Transverse colon (tissue), 4 donors: ENCODE measurements at places on chromosomes 4 and X. TPM values are rescaled to one million over a fixed set of nuclear protein-coding genes. Genes with fewer than 3 reads are reported as not detected.

CT45A9 gene
- total RNA-seq: not detected

ZNF595 gene
- 23.3 TPM for total RNA-seq

TMSB15A gene
- not detected for total RNA-seq

TRIM60 gene
- total RNA-seq: not detected

SLC34A2 gene
- not detected for total RNA-seq

PUDP gene
- 31.9 TPM for total RNA-seq

PKD2 gene
- 48.0 TPM for total RNA-seq

GABRQ gene
- not detected for total RNA-seq

RIPPLY1 gene
- total RNA-seq: not detected

PNPLA4 gene
- total RNA-seq: 14.1 TPM

RAB33A gene
- 0.79 TPM for total RNA-seq

BRS3 gene
- not detected for total RNA-seq

FAAH2 gene
- total RNA-seq: 14.5 TPM

UGT8 gene
- 60.5 TPM for total RNA-seq

HTT gene
- 40.0 TPM for total RNA-seq

MAGEC3 gene
- total RNA-seq: not detected

STOX2 gene
- 9.2 TPM for total RNA-seq

GSX2 gene
- not detected for total RNA-seq

CFAP97 gene
- total RNA-seq: 4.6 TPM

RAB39B gene
- total RNA-seq: 1.4 TPM

CXorf49 gene
- not detected for total RNA-seq
